ENCODE measurements at places on chromosomes 7 and 10.
A peak's percentile ranks its signal among the peaks of the same experiment; 100 is the strongest.

GRCh38 chr10:42981358-42982236 is 95.3 kb upstream of the RET start:
- no peak for DNase-seq

DNA sequence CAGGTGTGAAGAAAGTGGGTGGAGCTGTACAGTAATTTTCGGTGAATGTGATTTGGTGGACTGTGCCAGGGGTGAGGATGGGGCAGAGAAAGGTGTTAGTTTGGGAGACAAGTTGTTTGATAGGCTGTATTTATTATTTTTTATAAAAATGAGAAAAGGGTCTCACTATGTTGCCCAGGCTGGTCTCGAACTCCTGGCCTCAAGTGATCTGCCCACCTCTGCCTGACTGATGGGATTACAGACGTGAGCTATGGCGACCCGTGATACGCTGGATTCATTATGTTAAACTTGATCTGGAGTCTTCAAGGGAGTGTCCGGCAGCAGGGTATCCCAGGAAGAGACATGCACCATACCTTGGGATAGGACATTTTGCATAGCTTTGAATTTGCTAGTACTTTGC is 1.3 kb downstream of the KAT6B start:
- no peak for DNase-seq

DNA sequence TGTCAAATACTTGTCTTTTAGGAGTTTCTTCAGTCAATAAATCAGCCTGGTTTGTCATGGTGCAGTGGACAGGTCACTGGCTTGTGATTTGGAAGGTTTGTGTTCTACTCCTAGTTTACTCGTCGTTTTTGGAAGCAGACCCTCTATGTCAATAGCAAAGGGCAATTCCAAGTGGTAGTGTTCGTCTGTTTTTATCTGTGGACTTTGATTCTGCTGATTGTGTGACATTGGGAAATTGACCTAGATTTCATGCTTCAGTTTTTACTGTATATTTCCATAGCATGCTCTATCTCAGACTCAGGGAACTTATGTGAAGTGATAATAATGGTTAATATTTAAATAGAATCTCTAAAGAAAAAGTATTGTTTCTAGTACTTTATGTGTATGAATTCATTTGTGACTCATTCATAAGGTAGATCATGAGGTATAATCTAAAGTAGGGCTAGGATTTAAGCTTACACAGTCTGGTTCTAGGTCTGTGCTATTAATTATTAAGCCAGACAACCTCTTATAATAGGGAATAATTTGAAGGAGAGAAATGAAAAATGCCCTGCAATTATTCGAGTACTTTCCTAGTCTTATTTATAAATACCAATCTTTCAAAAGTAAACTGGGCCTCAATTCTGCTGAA is 198.1 kb downstream of the REEP3 start:
- DNase-seq: no peak

DNA sequence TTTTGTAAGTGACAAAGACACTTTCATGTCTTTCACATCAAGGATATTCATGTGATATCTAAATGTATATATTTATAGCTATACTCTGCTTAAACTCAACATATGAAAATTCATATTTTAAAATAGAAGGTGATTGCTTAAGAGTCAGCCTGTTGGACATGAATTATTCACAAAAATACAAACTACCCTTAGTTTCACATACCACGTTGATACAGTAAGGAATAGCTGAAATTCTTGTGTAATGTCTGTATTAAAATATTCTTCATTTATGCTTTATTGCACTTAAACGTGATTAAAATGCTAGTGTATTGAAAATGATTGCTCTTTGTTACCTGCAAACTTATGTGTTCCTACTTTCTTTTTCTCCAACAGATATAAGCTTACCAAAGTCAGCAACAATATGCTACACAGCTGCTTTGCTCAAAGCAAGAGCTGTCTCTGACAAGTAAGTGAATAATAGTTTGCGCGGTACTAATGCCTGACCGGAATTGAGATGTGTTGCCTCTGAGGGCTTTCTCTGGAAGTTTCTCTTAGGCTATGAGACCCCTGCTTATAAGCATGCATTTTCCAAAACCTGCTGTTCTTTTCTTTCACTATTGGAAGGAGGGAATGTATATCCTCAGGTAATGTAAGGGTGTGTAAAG is 133.8 kb downstream of the WNT2 start:
- no peak for DNase-seq

DNA sequence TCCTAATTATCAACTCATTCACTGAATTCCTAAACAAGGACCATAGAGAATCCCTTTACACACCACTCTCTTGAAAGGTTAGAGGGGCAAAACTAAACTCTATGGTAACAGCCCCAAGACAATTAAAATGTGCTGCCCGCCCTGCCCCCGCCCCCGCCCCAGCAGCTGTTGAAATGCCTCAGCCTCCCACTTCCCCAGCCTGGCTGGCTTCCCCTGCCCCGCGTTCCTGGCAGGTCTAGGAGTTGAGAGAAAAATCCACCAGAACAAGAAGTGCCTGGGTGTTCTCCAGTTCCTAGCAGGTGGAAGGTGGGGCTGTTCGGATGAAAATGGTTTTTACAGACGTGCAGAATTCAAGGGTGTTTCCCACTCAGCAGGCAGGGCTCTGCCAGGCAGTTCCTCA is 109.5 kb upstream of the ZEB1 start:
- DNase-seq: no peak

- peak; percentile 33 for DNase-seq
These were observed at the start of gene ECHDC3 for GRCh38 chr10:11742009-11742778. TSS of gene ECHDC3 (plus strand) at chr10:11742382. CDS start at chr10:11742577, 195 bp downstream.

DNA sequence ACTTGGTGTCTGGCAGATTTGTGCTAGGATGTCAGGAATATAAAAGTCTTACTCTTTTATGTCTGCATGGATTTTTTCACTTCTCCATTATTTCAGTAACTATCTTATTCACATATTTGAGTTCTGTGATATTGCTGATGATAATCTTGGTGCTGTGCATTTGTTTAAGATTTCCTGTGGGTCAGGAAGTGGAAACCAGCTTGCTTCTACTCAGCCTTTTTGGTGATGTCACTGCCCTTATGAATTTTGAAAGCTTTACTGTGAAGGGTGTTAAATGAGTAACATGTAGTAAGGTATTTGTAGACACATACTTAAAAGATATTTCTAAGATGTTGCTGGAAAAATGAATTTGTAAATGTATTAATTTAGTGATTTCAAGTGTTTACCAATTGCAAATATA is 69.5 kb upstream of the VOPP1 start:
- no peak for DNase-seq

- no peak for DNase-seq
These were observed 188.2 kb downstream of the KIF20B start for GRCh38 chr10:89889606-89890005.

- no peak for DNase-seq
These were observed 107.4 kb downstream of the SH3PXD2A start for GRCh38 chr10:103748020-103748419.

GRCh38 chr10:78218798-78219490 is 185.3 kb downstream of the RPS24 start:
- DNase-seq: no peak

- DNase-seq: peak; percentile 94
These were observed 39.8 kb downstream of the SPOCK2 start for GRCh38 chr10:72048450-72049124.

- DNase-seq: no peak
These were observed 244.5 kb downstream of the KIAA1217 start for GRCh38 chr10:24453404-24453830.

DNA sequence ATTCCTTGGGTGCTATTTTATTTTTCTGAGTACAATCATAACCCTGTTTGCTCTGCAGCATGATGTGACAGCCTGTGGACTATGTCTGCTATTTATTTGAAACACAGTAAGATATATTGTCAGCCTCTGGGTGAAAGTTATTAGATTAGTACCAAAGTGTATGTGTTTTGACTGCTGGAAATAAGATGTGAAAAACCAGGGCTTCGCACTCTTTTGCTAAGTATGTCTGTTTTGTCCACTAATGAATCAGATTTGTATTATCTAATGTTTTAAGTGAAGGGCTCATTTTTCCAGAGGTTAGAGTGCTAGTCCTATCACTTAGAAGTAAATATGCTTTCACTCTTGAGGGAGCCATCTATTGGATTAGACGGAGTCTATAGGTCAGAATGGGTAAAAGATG is 569.8 kb upstream of the FZD8 start:
- no peak for DNase-seq

- no peak for DNase-seq
These were observed 180.0 kb downstream of the LRMDA start for GRCh38 chr10:75611172-75611992.

- DNase-seq: no peak
These were observed 9.7 kb downstream of the STAMBPL1 start for GRCh38 chr10:88889559-88890337.

- DNase-seq: no peak
These were observed 363.8 kb downstream of the PRPF18 start for GRCh38 chr10:13950543-13950939.

DNA sequence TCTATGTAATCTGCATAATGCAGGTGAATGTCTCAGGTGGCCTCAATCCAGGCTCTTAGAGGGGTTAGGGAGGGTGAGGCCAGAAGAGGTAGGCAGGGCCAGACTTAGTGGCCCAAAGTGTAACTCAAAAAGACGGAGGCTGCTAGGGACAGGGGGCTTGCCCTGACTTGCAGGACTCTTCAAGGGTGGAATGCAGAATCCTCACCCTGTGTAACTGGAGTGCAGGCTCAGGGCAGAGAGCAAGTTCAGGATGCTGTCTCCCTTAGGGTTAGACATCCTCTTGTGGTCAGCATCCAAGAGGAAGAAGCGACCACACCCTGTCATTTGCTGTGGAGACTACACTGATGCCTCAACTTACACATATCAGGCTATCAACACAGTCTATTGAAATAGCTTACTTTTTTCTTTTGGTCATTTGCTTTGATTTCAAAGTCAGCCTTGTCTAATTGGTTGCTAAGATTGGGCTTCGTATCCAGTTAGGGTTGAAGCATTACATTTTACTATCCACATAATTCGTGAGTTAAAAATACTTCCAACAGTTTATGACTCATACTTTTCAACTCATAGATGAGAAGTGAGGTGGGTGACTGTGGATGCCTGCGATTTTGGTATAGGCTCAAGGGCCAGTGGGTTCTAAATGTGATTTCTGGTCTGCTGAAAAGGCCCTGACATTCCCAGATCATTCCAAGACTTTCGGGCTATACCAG is 563.6 kb downstream of the SUGCT start:
- no peak for DNase-seq

DNA sequence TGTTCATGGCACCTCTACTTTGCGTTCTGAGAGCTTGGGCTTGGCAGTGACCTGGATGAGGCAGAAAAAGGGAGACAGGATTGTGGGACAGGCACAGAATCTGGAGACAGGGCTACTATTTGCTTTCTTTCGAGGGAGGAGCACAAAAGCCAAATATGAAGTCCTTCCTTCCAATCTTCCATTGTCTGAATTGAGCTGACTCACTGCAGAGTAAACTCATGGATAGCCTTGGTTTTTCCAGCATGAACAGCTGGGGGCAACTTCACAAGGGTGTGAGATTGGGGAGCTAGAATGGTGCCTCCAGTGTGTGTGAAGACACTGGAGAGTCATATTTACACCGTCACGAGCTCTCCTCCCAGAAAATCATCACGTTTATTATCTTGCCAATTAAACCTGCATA is 55.6 kb upstream of the NRP1 start:
- no peak for DNase-seq

- DNase-seq: no peak
These were observed 648.1 kb downstream of the ANKRD7 start for GRCh38 chr7:118872568-118872967.

DNA sequence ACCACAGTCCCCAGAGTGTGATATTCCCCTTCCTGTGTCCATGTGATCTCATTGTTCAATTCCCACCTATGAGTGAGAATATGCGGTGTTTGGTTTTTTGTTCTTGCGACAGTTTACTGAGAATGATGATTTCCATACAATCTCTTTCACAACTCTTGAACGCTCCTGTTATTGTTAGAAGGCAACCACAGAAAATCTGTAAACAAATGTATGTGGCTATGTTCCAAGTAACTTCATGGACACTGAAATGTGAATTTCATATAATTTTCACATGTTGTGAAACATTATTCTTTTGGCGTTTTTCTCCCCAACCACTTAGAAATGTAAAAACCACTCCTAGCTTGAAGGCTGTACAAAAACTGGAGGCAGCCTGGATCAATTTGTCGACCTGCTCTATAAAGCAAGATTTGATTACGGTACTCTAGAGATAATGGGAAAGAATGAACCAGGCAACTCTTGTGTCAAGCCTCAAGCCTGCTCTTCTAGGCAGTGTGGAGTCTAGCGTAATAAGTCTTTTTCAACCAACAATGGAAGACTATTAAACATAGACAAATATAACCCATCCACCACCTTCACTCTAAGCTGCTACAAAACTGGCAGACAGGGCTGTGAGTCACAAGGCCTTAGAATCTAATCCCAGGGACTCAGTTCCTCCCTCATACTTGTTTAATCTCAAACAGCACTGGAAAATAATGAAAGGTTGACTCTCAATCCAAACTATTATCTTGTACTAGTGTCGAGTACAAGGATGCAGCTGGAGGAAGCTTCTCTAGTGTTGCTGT is 22.7 kb downstream of the ARL3 start:
- DNase-seq: no peak

DNA sequence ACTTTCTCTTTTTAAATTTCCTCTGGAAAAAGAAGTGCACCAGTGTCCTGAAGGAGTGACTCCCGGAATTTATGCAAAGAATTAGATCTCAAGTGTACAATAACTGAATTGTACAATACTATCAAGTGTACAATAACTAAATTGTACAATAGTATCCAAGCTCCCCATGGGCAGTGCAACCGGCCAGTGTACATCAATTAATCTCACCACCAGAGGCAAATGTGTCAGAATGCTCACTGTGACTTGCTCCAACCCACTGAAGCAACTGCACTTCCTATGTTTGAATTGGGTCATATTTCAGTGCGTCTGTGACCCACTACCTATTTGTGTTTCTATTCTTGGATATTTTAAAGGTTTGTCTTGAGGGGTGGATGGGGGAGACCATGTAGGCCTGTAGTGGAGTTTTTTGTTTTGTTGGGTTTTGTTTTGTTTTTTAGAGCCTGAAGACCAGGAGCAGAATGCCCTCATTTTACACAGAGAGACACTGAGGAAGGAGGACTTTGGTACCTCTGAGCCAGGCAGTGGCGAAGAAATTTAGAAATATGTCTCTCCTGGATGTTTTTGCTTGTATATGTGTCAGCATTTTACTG is 78.5 kb upstream of the CTTNBP2 start:
- DNase-seq: no peak

GRCh38 chr10:26805567-26806245 is 55.1 kb downstream of the ABI1 start:
- DNase-seq: no peak
